ENCODE measurements at places on chromosomes 4 and X. TPM values are rescaled to one million over a fixed set of nuclear protein-coding genes. Genes with fewer than 3 reads are reported as not detected.

DNA sequence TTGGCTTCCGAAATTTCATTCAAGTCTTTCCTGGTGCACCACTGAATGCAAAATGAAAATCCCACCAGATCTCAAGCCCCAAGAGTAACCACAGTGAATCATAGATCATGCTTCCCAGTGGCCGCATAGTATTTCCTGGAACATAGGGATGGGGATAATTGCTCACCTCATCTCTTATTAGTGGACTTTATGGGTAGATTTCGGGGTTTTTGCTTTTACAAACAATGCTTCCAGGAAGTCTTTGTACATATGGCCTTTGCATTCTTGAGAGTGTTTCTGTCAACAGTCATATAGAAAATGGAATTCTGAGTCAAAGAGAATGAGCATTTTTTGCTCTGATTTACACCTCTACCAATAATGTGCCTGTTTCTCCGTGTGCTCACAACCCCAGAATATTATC lies 53.4 kb downstream of the PPEF2 start:
- no peak for DNase-seq

GRCh38 chr4:78059524-78059889 lies 2.4 kb downstream of the FRAS1 start:
- DNase-seq: peak; percentile 21

MAP3K15 gene
- not detected for total RNA-seq

DNA sequence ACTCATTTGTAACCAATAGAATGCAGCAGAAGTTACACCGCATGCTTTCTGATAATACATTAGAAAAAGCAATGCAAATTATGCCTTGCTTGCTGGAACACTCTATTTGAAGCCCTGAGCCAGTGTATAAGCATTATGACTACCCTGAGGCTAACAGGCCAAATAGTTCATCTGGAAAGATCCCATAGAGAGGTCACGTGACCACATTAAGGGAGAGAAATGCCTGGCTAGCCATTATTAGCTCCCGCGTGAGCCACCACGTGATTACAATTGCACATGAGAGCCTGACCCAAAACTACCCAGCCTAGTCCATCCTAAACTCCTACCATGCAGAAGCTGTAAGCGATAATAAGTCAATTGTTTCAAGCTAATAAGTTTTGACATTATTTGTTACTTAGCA lies 472.9 kb upstream of the GALNTL6 start:
- DNase-seq: no peak

GRCh38 chrX:110180176-110180927 lies 137.5 kb downstream of the AMMECR1 start:
- no peak for DNase-seq

DNA sequence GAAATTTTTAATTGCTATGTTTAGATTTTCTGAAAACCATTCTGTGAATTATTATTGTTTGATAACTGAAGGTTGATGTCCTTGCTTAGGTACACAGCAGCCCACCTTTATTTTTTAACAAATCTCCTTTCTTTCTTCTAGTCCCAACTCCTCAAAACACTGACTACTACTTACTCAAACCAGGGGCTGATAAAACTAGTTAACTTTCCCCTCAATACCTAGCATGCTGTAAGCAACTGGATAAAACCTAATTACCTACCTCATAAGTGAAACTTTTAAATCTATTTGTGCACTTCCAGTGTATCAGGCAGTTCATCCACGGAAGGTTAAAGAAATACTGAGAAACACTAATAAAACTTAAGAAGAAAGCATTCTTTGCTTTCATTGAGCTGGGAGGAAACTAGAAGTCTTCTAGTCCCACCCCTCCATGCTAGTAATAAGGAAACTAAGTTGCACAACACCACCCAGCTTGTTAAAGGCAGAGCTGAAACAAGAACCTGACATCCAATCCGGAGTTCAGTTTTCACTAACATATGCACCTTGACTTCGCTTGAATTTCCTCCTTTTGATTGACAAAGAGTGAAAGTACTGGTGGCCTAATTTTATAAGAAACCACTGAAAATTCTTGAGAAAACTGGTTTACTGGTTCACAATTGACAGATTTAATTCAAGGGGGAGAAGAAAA lies 180.2 kb upstream of the TET2 start:
- no peak for DNase-seq

- DNase-seq: no peak
Measured at GRCh38 chrX:39718981-39719380, 378.8 kb downstream of the BCOR start.

DNAAF6 gene
- total RNA-seq: not detected

DNA sequence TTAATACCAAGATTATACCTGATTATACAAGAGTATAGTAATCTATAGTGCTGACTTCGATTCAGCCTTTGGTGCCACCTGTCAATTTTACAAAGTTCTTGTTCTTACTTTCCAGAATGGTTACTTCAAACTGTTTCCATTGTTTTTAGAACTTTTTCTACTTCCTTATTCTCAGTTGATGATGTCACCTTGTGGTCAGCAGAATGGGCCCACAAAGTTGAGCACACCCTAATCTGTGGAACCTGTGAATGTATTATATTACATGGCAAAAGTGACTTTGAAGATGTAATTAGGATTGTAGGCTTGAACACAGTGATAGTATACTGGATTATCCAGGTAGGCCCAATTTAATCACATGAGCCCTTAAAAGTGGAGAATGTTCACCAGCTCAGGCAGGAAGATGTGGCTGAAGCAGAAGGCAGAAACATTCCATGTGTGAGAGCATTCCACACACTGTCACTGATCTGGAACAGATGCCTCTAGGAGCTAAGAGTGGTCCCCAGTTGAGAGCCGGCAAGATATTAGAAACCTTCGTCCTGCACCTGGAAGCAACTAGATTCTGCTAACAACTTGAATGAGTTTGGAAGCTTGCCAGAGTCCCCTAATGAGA lies 6.3 kb upstream of the SGMS2 start:
- DNase-seq: no peak

- DNase-seq: no peak
Measured at GRCh38 chrX:28966331-28966730, 379.1 kb downstream of the IL1RAPL1 start.

DNA sequence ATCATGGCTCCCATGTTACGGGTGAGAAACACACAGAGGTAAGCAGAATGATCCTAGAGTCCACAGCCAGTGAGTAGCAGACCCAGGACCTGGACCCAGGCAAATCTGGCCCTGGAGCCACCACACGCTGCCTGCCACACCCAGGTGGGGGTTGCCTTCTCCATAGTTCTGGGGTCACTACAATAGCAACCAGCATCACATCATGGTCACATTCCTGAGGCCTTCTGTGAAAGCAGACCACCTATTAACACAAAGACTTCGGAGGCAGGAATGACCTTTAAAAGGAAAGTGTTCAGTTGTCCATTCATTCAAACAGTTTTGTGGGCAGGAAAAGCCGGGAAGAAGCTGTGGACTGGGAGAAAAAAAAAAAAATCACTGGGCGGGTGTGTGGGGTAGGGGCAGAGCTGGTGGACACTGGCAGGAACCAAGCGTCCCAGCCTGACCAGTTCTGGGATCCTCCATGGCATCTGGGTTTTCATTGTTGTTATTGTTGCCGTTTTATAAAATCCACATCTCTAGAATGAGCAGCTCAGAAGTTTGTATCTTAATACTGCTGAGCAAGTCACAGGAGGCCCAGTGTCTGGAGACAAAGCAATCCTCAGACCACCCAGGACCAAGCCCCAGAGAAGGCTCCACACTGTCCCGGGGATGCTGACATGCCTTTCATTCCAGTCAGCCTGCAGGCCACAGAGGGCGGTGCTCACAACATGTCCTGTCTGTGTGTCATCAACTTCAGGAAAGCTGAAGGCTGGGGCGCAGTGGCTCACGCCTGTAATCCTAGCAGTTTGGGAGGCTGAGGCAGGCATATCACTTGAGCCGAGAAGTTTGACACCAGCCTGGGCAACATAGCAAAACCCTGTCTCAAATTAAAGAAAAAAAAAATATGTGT lies 67.0 kb downstream of the SEL1L3 start:
- no peak for DNase-seq

ARR3 gene
- total RNA-seq: not detected

GRCh38 chr4:11700751-11701226 lies 272.1 kb upstream of the HS3ST1 start:
- DNase-seq: no peak

HAND2 gene
- 12.8 TPM for total RNA-seq

DNA sequence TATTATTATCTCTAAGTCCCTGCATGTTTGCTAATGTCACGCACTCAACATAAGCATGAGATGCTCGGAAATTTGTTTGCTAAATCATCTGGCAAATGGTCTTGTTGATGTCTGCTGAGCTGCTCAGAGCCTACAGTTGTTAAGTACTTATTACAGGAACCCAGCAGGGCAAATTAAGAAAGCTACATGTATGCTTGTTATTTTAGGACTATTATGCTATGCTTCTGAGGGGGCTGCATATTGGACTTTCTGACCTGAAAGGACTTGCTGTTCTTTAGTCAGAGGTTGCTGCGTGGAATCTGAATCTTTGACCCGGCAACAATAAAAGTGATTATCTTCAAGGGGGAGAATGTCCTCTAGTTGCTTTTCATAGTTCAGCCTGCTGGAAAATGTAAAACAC lies 36.3 kb upstream of the TENM3 start:
- DNase-seq: no peak

DNA sequence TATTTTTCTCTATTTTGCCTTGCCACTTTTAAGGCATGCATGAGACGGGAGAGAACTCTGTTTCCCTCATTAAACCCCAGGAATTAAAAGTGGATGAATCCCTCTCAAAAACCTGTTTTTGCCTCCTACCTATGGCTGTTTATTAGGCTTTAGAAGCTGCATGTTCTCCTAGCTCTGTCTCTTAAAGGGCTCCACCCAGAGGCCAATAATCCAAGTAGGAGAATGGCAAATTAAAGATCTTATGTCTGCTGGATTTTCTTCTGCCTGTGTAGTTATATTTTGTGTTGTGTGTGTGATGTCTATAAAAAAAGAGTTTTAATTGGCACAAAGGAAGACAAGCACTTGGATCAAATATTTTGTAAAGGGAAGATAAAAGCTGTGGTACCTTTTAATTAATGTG lies 32.4 kb downstream of the MAGEC1 start:
- DNase-seq: no peak

- no peak for DNase-seq
Measured at GRCh38 chr4:40998675-40999358, 215.5 kb downstream of the APBB2 start.

- no peak for DNase-seq
Measured at GRCh38 chr4:179989975-179990374, 2253.2 kb upstream of the TENM3 start.

DNA sequence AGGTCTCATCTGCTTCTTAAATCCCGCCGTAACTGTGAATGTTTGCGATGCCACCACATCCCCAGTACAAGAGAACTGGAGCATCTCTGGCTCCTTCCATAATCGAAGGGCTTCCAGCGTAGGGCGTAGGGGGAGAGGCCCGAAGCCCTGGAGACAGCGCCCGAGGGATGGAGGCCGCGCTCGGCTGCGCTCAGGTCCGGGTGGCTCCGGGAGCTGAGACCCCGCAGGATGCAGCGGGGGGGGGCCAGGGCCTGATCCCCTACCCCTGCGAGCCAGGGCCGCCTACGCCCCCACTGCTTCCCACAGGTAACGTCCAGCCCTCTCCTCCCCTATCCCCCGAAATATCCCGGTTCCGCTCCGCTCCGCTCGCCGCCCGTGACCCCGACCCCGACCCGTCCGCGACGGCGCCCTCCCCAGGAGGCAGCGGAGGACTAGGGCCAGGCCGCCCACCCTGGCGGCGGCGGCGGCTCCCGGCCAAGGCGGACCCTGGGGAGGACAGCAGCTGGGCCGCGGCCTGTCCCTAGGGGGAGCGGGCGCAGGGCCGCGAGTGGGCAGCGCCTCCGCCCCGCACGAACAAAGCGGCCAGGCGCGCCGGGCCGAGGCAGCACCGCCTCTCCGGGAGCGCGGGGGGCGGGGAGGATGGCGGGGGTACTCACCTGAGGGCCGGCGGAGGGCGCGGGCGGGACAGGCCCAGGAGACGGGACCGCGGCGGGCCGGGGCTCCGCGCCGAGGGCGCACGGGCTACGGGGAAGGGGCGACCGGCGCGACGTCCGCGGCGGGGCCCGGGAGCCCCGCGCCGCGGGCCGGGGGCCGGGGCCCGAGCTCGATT lies 723 bp downstream of the WDFY3 start:
- peak; percentile 20 for DNase-seq

GRCh38 chr4:73421708-73422457 lies 14.1 kb upstream of the AFP start:
- no peak for DNase-seq

TBC1D9 gene
- total RNA-seq: 152 TPM

DNA sequence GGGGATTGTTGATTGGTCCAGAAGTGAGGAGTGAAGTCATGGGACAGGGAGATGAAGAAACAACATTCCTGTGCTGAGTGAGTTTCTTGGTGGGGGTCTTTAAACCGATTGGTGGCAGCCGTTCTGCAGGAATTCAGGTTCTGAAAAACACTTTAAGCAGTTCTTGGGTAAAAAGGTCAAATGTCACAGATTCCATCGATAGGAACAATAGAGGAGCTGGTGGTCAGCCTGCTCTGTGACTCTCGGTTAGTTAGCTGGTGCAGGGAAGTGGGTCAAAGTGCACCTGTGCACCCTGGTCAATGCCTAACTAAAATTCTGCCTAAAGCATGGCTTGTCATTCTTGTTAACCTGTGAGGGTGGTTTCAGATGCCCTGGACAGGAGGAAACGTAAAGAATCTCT lies 34.6 kb upstream of the MGST2 start:
- DNase-seq: no peak
